ENCODE measurements at places on chromosomes 11 and 22.

GRCh38 chr22:21902296-21903087 lies 35.0 kb upstream of the MAPK1 start:
- DNase-seq, result no peak

GRCh38 chr22:39316440-39317083 lies 2.9 kb downstream of the RPL3 start:
- DNase-seq, result peak; percentile 91

GRCh38 chr11:64891215-64891848 lies 12.9 kb upstream of the EHD1 start:
- no peak for DNase-seq

- no peak for DNase-seq
These were observed 13.6 kb downstream of the EFCAB6 start for GRCh38 chr22:43798492-43798891.

DNA sequence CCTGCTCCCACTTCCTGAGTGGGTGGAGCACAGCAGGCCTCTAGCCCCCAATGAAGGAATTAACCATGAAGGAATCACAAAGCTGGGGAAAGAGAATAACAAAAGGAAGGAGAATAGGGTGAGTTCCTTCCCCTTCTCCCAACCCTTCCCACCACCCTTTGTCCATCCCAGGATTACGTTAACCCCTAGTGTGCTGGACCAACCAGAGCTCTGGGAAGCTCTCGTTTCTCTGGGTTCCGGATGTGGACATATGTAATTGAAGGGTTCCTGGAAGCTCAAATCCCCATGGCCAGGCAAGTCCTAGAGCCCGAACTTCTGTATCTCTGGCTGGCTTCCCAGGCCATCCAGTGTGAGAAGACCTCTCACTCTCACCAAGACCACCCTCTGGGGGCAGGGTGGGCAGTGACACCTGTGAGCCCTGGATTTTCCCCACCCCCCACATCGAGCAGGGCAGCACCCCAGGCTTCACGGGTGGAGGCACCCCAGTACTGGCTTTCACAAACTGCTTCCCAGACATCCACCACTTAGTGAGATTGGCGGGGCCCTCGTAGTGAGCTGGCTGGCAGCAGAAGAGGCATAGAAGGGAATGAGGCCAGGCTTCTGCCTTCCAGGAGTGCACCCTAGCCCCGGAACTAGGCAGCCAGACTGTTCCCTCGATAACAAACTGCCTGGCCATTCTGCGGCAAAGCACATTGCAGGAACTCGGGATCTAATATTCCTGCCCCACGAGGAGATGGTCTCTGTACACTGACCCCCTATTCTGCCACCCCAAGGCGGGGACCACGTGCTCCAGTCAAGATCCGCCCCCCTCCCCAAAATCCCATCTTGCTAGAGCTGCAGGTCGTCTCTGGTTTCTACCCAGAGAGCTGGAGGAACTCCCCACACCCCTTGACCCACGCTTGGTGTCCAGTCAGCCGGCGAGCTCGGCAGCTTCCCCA lies 2.1 kb downstream of the NECTIN1 start:
- no peak for DNase-seq

DNA sequence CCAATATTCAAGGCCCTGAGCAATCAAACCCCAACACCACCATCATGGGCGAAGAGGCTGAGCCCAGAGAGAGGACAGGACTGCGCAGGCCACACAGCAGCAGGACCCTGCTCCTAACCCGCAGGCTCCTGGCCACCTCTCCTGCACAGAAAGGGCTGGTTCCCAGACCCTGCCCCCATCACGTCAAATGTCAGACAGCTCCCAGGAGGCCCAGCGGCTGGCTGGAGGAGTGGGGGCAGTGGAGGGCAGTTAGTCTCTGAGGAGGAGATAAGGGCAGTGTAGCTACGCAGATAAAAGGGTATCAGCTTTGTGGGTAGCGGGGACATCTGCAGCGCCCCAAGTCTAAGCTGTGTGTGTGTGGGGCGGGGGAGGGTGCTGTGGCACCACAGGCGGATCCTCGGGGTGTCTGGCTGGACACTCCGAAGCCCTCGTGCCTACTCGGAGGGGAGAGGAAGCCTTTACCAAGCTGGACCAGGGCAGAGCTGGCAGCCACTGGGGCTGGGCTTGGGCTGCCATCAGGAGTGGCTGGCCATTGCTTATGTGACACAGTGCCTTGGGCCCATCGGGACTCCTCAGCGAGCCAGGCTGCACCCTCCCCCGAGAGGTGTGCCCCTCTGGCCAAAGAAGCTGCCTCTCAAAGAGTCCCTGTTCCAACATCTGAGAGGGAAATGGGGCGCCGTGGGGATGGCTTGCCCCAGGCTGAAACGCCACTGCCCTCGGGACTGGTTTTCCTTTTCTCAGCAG lies 21.5 kb downstream of the FADS3 start:
- no peak for DNase-seq

- peak; percentile 93 for DNase-seq
These were observed 6.4 kb upstream of the ARFGAP3 start for GRCh38 chr22:42863349-42863961.

GRCh38 chr11:12356944-12357655 lies 20.3 kb upstream of the PARVA start:
- no peak for DNase-seq

DNA sequence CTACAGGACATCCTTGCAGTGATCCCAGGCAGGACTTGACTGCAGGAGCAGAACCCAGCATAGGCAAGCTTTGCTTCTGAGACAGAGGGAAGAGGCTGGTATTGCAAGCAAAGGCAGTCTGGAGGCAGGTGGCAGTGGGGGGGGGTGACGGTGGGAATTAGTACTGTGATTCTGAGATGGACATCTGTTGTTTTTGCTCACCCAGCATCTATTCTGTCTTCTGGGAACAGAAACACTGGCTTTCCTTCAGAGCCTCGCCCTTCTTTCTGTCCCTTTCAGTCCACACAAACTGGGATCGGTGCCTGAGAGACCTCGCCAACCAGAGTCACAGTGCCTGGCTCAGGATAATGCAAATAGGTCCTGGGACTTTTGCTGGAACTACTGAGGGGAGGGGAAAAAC lies 31.2 kb upstream of the RASL10A start:
- no peak for DNase-seq

GRCh38 chr11:11247576-11247975 lies 105.5 kb downstream of the CSNK2A3 start:
- no peak for DNase-seq

GRCh38 chr11:3642071-3642951 lies 519 bp upstream of the ART5 start:
- peak; percentile 80 for DNase-seq

GRCh38 chr11:134950692-134951304 lies 538.8 kb upstream of the B3GAT1 start:
- DNase-seq, result peak; percentile 54

- no peak for DNase-seq
These were observed 171.2 kb downstream of the CTTN start for GRCh38 chr11:70569618-70569890.

DNA sequence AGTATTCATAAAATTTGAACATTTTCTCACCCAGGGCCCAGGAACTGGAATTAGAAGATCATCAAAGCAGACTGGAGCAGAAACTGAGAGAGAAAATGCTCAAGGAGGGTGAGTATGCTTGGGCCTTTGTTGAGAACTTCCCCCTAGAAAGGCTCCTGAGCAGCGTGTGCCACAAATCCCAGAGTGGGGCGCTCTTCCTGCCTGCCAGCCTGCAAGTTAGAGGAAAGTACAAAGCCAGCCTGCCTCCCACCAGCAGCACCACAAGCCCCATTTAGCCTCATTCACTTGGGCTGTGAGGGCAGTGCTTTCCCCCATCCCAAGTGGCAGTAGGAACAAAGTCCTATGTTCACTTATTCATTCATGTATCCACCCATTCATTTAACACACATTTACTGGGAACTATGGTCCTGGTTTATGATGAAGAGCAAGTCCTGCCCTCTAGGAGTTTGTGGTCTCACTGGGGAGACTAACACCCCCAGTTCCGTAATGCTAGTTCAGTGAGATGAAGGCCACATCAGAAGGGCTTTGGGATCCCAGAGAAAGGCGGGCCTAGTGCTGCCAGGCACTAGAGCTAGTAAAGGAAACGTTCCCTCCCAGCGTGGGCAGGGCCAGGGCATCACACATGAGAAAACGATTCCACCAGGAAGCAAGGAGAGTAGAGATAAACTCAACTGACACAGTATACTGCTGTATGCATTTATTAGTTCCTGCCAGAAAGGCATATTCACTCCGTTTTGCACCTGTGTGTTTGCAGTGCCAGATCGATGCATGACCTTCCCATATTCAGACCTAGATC lies 22.4 kb upstream of the PARVA start:
- DNase-seq, result no peak

- DNase-seq, result no peak
These were observed 68.7 kb upstream of the SYN3 start for GRCh38 chr22:33126881-33127280.

GRCh38 chr11:40223596-40224330 lies 1235.7 kb downstream of the LRRC4C start:
- no peak for DNase-seq

- no peak for DNase-seq
These were observed 29.6 kb downstream of the ZBED4 start for GRCh38 chr22:49883294-49883640.

- no peak for DNase-seq
These were observed 1084.9 kb downstream of the BRD1 start for GRCh38 chr22:48742556-48743343.

- no peak for DNase-seq
These were observed 1.4 kb downstream of the CHRNA10 start for GRCh38 chr11:3669742-3670183.

DNA sequence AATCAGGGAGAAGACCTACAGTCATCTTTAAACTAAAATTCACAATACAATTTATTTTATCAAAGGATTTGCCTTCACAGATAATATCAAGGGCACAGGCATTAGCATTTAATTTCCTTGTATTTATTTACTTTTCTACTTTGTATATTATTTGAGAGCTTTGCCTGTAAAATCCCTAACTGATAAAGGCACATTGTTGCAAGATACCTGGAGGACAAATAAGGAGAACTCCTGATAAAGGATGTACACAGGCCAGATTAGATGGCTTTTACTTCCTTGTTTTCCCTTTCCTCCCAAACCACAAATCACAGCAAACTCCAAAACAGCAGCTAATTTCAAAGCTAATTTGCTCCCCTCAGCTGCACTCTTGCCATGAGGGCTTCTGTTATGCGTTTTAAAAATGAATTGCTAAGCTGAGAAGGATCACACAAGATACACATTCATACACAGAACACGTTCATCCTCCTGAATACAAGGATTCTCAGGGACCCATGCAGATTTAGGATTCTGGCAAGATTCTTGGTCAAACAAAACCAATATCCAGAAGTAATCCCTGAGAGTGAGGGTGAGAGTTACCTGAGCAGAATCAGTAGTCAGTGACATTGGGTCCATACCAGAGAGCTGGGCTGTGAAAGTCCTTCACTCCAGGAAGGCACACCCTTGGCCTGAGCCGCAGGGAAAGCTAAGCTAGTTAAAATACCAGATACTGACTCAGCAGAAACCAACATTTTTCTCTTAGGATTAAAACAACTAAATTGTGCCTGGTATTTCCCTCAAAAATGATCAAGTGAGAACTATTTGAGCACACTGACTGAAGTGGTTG lies 100.3 kb upstream of the CLPB start:
- DNase-seq, result peak; percentile 41

DNA sequence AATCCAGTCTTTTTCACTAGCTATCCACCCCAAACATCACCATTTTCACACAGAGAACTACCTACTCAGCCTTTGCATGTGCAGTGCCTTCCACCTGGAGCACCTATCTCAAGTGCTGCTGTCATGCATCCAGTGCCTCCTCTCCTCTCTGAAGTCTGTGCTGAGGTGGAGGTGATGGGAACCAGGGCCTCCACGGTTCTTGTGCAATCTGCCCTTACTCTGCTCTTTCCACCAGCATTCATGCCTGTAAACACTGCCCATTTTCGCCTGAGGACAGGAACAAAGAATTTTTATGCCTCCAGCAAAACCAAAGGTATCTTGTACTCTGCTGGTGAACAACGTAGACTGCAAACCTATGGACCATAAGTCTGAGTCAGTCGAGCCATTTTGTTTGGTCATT lies 27.0 kb downstream of the PITPNB start:
- DNase-seq, result no peak

- peak; percentile 44 for DNase-seq
These were observed 40.6 kb upstream of the TUB start for GRCh38 chr11:8040261-8040920.

- no peak for DNase-seq
These were observed 35.4 kb upstream of the SMIM38 start for GRCh38 chr11:69120096-69120875.

- DNase-seq, result peak; percentile 84
These were observed 7.8 kb downstream of the SIGIRR start for GRCh38 chr11:406796-407650.

- DNase-seq, result no peak
These were observed 40.1 kb downstream of the MUC5B start for GRCh38 chr11:1263010-1263409.

DNA sequence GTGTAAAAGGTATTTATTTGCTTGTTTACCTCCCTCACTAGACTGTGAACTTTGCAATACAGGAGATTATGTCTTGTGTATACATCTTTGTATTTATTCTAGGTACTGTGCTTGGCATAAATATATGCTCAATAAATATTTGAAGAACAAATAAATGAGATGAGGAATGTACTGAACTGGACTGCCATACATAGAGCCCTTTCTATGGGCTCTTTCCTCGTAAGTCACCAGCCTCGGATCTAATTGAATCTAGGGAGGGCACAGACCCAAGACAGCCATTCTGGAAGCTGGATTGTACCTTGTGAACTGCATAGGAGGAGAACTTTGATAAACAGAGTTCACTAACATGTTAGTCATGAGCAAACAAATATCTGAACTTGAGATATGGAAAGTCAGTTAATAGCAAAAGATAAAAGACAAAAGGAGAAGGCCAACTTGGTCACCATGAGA lies 503.9 kb downstream of the INSC start:
- no peak for DNase-seq

GRCh38 chr11:80136991-80137390 lies 696.2 kb upstream of the TENM4 start:
- DNase-seq, result peak; percentile 34

DNA sequence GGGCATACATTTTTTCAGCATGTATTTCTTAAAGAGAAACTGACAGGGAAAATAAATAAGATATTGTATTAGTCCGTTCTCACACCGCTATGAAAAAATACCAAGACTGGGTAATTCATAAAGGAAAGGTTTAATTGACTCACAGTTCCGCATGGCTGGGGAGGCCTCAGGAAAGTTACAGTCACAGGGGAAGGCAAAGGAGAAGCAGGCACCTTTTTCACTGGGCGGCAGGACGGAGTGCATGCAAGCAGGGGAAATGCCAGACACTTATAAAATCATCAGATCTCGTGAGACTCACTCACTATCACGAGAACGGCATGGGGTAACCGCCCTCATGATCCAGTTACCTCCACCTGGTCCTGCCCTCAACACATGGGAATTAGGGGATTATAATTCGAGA lies 44.2 kb downstream of the PPFIA1 start:
- DNase-seq, result no peak

DNA sequence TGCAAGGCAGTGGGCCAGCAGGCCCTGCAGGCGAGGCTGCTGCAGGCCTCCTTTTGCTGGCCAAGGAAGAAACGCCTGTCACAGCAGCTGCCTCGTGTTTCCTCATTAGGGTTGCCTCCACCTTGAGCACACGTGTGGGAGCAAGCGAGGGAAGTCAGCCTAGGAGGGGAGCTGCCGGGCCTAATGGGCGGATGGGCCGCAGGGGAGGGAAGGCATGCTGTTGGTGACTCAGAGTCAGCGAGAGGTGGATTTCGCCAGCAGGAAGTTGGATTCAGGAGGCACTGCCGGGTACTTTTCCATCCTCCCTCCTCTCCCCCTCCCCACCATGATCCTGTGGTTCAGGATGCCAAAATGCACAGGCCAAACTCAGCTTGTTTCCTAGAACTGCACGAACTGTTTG lies 498.7 kb downstream of the METTL15 start:
- peak; percentile 67 for DNase-seq
